D721Med (cell line): ENCODE measurements at places on chromosomes 3 and 15.

DNA sequence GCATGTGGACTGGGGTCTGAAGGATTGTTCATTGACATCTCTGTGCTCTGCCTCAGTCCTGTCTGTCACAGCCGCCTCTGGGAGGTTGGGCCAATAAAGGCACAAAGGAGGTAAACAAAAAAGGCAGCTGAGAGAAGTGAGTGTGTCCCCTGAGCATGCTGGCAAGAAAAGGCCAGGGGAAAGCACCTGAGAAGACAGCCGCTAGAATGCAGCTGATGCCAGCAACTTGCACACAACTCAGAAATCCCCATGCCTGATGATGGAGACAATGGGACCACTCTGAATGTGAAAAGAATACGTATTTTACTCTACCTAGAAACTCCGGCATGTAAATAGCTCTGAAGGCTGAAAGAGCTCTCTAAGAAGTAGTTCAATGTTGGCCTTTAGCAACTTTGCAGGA, 118.7 kb downstream of the KCNH8 start:
- DNase-seq = no peak

- DNase-seq = no peak
These were observed 7.1 kb downstream of the COL8A1 start for GRCh38 chr3:99645277-99646106.

GRCh38 chr3:131401978-131402377, 20.4 kb downstream of the NUDT16 start:
- DNase-seq = no peak

DNA sequence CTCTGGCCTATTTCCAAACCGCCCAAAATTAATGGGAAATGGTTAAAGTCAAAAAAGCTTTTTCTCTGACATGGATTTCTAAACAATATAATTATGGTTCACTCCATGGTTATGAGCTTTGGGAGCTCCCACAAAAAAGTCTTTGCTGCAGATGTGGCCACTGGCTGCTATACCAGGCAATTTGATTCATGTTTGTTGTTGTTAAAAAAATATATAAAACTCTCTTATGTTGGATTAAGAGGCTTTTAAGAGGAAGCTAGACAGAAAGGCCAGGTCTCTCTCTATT, 258.6 kb downstream of the TIGIT start:
- DNase-seq = no peak

GRCh38 chr3:73270839-73271483, 209.5 kb downstream of the EBLN2 start:
- no peak for DNase-seq

GRCh38 chr3:169634618-169635236, 28.8 kb downstream of the MECOM start:
- DNase-seq = no peak

GRCh38 chr3:83968356-83968755, 990.4 kb upstream of the CADM2 start:
- DNase-seq = no peak

GRCh38 chr3:23580096-23580713, 225.6 kb upstream of the UBE2E1 start:
- no peak for DNase-seq

- DNase-seq = no peak
These were observed 22.5 kb downstream of the DMXL2 start for GRCh38 chr15:51600114-51600513.

DNA sequence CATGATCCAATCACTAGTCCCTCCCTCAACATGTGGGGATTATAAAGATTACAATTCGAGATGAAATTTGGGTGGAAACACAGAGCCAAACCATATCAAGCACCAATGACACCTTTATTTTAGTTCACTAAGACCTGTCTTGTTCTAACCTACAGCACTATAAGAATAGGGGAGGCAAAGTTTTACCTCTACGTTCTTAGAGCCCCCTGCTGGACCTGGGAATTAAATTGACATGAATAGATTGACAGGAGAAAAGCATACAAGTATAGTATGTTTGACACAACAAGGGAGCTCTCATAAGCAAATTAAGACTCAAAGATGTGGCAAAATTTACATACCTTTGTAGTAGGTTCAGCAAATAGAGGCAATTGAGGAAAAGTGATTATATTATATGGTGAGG, 974.4 kb upstream of the ALCAM start:
- DNase-seq = no peak

- DNase-seq = no peak
These were observed 36.7 kb downstream of the SLC9A9 start for GRCh38 chr3:143811602-143812001.

- DNase-seq = no peak
These were observed 97.9 kb upstream of the STT3B start for GRCh38 chr3:31434819-31435218.

DNA sequence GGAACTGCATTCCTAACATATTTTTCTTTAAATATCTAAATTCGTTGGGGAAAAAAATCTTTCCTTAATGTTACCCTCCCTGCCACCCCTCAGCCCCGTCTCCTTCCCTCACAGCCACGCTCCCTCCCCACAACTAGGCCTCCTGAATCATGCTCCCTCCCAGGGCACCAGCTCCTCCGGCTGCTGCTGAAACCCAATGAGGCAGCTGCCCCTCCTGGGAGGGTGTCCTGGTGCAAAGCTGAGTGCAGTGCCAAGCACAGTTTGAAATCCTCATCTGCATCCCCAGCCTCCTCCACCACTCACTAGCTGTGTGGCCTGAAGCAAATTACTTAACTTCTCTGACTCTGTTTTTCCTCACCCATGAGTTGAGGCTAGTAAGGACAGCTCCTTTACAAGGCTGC, 2.7 kb upstream of the NR2E3 start:
- DNase-seq = no peak

GRCh38 chr3:168648321-168648720, 552.6 kb upstream of the GOLIM4 start:
- DNase-seq = no peak

GRCh38 chr3:159977295-159977694, 11.3 kb upstream of the IL12A start:
- no peak for DNase-seq

DNA sequence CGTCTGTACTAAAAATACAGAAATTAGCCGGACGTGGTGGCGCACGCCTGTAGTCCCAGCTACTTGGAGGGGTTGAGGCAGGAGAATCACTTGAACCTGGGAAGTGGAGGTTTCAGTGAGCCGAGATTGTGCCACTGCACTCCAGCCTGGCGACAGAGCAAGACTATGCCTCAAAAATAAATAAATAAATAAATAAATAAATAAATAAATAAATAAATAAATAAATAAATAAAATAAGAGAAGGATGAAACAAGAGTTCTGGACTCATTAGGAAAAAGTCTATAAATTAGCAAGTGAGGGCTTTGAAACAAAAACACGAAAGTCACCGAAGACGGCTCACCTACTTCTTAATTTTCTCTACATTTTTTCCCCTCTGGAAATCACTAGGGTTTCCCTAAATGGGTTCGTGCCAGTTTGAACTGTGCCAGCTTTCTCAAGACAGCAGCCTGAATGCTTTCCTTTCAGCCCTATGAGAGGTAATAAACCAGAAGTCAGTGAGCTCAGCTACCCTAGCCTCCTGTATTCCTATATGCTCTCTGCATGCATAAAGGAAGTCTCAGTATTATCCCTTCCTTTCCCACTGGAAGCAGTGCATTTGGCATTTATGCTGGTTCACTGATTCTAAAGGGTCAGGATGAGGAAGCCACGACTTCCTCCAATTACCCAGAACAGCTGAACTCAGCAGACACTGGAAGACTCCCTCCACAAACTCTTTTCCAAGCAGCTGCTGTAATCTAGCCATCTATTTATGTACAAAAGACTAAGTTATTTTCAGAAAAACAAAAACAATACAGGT, 266.9 kb downstream of the ZBBX start:
- DNase-seq = no peak

GRCh38 chr15:64503197-64503596, 42.8 kb downstream of the ZNF609 start:
- no peak for DNase-seq

DNA sequence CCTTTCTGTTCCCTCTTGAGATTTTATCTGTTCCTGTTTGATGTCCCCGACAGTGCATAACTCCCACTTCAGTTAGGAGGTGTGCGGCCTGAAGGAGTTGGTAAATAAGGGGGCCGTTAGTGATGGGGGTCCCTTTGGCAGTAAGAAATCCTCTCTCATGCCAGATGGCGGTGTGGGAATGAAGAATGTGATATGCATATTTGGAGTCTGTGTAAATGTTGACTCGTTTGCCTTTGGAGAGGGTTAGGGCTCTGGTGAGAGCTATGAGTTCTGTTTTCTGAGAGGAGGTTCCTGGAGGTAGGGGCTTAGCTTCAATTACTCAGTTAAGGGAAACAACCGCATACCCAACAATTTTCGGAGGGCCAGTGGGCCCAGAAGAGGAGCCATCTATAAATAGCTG, 38.8 kb upstream of the RNF7 start:
- no peak for DNase-seq

- DNase-seq = no peak
These were observed 10.0 kb downstream of the WNT7A start for GRCh38 chr3:13869761-13870343.

DNA sequence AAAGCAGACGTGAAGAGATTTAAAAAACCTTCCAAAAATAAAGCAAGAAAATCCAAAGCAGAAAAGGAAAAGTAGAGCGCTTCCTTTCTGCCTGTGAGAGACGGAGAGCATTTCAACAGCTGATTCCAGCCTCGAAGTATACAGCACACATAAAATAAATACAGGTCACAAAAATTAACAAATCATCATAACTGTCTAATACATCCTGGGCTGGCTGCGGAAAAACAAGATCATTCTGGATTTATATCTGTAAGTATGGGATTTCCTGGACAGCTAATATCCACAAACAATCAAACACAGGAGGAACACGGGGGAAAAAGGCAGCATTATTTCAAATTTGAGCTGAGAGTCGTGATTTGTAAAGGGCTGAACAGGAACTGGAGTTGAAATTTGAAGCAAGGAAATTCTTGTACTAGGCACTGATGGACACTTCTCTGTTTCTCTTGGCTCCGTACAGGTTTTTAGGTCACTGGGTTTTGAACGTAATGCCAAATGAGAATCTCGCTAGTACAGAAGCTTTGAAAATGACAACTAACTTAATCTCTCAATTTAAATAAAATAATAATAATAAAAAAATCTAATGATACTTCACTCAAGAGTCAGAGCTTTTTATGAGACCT, 577.7 kb downstream of the FOXP1 start:
- no peak for DNase-seq

GRCh38 chr3:60633644-60634043, 617.6 kb downstream of the FHIT start:
- no peak for DNase-seq

GRCh38 chr3:183192650-183193300, 30.2 kb upstream of the LAMP3 start:
- no peak for DNase-seq

DNA sequence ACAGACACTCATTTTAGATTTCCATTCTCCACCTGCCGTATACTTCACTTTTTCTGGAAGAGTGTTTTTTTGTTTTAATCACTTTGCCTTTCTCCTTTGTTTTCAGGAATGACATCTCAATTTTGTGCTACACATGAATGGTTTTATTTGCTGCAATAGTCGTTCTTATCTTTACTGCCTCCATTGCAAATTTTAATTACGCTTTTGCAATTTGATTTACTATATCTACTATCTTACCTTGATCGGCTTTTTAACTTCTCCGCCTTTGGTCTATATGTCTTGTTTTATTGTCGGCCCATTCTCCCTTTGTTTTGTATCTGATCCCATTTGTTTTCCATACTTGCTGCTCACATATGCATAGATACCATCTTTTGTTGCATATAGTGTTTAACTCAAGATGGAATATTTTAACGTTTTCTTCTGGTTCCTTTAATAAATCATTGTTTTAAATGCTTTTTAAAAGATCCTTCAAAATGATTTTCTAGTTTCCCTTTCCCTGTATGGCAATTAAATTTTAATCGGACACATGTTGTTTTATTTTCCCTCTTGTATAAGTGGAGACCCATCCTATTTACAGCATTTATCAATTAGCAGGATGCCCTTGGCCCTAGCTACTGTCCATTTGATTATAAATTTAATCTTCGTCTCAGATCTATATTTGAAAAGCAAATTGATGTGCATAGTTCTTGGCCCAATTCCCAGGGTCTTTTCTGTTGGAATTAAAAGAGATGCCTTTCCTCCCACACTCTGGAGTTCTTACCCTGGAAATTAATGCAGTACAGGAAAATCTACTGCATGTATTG, 97.2 kb upstream of the CNTN4 start:
- DNase-seq = no peak

DNA sequence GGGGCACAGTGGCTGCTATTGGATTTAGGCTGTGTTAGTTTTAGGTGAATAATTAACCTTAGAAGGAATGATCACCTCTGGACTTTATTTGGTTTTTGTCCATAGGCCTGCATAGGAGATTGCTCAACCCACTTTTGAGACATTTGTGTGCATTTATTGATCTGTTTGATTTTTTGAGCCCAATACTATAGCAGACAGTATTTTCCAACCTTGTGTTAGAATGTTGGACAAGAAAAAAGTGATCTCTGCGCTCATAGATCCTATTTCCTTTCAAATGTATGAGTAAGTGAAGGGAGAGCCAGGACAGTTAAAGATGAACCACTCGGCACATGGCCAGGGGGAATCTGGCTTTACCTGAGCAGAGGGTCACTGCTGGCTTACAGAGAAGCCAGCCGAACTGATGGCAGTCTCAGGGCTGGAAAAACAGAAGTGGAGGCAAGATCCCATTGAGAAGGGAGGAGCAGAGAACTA, 8.8 kb upstream of the TOPBP1 start:
- no peak for DNase-seq

GRCh38 chr3:24867783-24868182, 373.1 kb upstream of the THRB start:
- no peak for DNase-seq

- no peak for DNase-seq
These were observed 88.6 kb downstream of the GTPBP8 start for GRCh38 chr3:113079218-113079961.

- DNase-seq = no peak
These were observed 6.9 kb downstream of the PLCH1 start for GRCh38 chr3:155737844-155738460.

GRCh38 chr3:157671656-157672055, 168.4 kb upstream of the VEPH1 start:
- no peak for DNase-seq

DNA sequence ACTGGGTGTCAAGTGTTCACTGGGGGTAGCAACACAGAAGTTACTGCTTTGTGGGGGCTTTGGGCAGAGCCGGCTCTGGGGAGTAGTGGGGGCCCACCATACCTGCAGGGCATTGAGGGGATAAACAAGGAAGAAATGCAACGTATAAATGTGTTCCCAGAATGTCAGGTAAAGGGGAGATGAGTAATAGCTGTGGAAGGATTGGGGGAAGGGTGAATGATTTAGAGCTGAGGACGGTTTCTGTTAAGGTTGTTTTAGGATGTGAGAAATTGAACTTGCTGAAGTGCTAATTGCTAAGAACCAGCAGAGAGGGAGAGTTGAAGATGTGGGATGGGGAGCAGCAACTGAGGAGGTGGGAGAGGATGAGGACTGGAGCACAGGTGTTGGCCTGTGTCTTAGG, 10.7 kb downstream of the SCG5 start:
- no peak for DNase-seq

DNA sequence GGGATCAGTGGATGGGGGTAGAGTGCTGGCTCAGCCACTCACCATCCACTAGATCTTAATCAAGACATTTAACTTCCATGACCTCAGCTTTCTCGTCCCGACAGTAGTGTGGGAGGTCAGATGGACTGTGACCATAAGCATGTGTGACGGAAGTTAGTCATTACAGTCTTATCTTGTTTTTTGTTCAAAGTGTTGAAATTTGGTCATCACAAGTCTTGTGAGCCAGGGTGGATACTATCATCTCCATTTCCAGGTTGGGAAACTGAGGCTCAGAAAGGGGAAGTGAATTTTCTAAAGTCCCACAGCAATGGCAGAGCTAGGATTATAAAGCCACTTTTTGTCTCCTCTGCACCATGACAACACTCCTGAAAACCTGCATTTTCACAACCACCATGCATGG, 32.0 kb upstream of the ITGA11 start:
- DNase-seq = no peak

- DNase-seq = no peak
These were observed 101.4 kb upstream of the LRIG1 start for GRCh38 chr3:66602237-66602636.
